ENCODE measurements at places on chromosomes 6 and 20.

DNA sequence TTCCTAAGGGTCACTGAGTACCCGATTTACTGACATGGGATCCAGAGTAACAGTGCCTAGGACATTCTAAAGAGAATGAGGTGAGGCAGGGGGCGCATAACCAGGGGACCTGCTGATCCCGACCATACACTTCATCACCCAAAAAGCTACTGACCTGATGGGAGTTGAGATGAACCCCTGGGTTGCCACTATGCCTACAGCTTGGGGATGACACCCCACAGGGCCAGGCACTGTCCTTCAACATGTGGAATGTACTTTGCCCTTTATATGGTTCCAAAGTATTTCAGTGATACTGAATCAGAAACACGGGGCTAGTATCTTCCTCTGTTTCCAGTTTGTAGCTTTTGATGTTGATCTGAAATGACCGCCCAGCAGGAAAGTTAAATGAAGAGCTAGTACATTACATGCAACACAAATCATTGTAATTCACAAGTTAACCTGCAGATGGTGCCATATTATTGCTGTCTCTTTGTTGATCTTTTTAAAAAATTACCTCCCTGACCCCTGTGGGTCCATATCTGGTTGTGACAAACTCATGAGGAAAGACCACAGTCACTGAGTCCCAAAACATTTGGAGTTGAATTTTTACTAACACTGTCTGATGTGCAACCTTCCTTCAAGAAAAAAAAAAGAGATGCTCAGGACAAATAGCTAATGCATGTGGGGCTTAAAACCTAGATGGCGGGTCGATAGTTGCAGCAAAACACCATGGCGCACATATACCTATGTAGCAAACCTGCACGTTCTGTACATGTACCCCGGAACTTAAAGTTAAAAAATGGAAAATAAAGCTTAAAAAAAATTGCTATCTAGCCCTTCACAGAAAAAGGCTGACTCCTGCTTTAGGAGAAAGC, 42.7 kb upstream of the GCNT2 start:
- peak; percentile 18 for DNase-seq

GRCh38 chr6:84061613-84062398, 28.2 kb downstream of the MRAP2 start:
- no peak for DNase-seq

DNA sequence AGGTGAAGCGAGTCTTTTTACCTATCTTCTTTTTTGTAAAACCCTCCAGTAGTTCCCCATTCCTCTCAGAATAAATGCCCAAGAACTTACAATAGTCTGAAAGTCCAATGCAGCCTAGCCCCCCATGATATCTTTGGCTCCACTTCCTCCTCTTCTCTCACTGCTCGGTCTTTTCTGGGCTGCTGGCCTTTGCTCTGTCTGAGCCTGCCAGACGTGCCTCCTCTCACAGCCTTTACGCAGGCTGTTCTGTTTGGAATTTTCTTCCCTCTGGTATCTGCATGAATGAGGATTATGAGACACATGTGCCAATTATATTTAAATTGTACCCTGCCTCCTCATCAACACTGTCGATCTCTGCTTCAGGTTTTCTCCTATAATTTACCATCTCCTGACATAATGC, 174.1 kb downstream of the EYA4 start:
- DNase-seq: no peak

GRCh38 chr6:4565301-4566250, 210.6 kb upstream of the CDYL start:
- no peak for DNase-seq

GRCh38 chr6:903761-904160, 210.8 kb upstream of the EXOC2 start:
- DNase-seq: no peak

DNA sequence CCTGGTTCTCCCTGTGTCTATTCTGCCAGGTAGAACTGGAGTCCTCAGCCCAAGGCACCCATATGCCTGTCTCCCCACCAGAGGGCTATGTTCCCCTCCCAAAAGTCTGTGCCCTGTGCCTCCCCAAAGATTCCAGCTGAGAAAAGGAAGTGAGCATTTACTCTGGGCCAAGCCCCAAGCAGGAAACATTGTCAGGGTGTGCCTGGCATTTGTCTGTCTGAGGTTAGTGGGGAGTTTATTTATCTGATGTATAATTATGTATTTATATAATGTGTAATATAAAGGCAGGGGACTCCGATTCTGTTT, 5.6 kb downstream of the GDF5 start:
- no peak for DNase-seq

- no peak for DNase-seq
These were observed 98.6 kb upstream of the RNF24 start for GRCh38 chr20:4113615-4114603.

DNA sequence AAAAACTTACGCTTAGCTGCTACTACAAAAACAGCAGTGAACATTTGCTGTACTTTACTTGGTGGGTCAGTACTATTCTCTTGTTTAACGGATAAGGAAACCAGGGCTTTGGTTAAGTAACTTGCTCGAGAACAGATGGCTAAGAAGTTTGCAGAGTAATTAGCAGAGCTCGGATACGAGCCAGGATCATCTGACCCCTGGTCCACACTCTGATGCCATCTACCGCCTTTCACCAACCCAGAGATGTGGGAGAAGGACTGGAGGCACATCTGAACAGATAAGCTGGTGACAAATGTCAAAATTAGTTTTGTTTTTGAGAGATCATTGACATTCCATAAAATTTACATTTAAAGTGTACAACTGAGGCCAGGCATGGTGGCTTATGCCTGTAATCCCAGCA, 18.9 kb upstream of the RPL7L1 start:
- DNase-seq: no peak

GRCh38 chr6:7730784-7731227, 4.9 kb downstream of the BMP6 start:
- DNase-seq: no peak

DNA sequence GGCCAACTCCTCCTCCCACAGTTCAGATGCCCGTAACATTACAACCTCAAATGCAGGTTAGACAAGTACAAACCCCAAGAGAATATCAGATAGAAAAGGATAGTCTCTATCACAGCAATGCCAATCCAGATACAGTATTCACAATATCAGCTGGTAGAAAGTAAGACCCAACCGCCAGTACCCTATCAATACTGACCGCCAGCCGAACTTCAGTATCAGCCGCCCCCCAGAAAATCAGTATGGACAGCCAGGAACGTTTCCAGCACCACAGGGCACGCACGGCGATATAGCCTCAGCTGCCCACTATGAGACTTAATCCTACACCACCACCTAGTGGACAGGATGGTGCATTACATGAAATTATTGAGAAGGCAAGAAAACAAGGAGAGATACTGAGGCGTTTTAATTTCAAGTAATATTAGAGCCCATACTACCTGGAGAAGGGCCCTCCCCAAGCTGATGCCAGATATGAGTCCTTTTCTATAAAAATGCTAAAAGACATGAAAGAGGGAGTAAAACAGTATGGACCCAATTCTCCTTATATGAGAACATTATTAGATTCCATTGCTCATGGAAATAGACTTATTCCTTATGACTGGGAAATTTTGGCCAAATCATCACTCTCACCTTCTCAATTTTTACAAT, 17.6 kb upstream of the EIF2S2 start:
- DNase-seq: peak; percentile 15

DNA sequence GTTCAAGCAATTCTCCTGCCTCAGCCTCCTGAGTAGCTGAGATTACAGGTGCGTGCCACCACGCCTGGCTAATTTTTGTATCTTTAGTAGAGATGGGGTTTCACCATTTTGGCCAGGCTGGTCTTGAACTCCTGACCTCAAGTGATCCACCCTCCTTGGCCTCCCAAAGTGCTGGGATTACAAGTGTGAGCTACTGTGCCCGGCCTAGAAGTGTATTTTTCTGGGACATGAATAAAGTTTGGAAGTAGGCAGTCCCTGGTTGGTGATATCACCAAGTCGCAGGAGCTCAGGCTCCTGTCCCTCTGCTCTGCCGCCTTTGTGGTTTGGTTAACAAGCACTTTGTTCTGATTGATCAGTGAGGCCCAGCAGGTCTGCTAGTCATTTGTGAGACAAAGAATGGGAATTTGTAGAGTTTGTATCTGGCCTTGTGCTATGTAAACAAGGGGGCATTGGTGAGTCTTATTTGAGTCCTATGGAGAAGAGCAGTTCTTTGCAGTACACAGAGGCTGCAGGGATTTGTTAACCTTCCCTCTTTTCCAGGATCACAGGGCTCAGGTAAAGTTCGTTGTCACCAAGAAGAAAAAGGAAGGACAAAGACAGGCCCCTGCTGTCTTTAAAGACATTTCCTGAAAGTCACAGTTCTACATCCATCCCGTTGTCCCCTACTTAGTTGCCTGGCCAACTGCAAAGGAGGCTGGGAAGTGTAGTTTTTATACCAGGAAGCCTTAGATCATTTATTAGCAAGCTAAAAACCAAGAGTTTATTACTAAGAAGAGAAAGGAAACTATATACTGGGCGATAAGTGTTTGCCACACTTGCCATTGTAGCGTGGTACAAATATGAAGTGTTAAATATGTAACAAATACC, 13.1 kb downstream of the MTHFD1L start:
- DNase-seq: no peak

DNA sequence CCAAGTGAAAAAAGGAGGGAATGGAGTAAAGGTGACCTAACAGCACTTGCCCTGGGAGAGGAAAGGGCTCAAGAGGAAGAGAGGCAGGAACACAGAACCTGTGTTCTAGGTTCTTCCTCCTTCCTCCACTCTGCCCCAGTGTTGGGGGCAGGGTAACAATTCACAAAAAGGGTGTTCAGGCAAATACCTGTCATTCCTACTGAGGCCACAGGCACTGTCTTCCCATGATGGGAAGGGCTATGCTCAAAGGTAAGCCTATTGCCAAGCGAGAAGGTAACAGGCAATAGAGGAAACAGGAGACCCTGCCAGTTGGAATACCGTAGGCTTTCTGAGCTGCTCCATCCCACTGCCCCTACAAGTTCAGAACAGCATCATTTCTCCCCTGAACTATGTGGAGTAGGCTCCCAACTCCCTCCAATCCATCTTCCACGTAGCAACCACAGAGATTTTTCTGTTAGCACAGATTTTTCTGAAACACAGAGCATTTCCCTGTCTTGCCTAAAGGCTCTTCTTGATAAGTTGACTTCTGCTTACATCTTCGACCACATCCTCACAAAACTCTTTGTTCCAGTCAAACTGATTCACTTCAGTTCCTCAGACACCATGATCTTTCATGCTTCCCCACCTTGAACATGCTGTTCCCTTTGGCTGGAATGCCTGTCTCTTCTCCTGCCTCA, 2.7 kb downstream of the AGPAT1 start:
- no peak for DNase-seq

DNA sequence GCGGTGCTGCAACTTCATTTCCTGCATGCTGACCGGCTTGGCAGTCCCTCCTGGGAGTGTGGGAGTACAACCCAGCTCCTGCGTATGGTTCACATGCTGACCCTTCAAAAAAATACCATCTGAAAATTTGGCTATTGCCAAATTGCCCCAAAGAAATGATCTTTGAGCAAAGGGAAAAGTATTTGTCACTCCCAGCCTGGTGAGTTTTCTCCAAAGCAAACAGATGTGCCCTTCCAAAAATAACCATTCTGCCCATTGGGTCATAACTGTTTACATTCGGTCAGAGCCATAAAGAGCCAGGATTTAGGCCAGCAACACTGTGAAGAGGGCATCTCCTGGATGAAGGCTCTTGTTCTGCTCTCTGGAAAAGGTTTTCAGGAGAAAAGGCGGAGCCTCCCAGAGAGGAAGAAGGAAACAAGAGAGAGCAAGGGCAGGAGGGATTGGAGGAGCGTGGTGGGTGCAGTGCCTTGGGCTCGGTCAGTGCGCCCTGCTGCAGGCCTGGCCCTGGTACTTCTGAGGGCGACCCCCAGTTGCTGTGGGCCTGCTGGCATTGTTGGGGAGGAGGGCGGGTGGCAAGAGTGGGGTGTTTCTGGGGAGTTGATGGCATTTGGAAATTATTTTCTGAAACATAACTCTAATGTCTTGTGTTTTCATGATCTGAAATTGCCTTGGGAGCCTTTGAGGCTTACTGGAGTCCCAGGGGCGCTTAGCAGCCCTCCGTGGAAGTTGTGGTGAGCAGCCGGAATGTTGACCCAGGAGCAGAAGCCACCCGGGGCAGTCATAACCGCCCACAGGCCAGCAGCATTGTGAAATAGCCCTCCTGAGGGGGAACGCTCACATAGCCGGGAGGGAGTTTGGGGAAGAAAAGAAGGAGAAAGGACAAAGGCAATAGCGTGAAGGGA, 248.4 kb downstream of the MYLK4 start:
- no peak for DNase-seq

GRCh38 chr6:132612449-132613108, 11.5 kb downstream of the TAAR2 start:
- no peak for DNase-seq

- DNase-seq: peak; percentile 6
These were observed 19.6 kb upstream of the FERMT1 start for GRCh38 chr20:6142348-6142993.

- DNase-seq: no peak
These were observed 22.6 kb downstream of the EDN1 start for GRCh38 chr6:12312736-12313135.

DNA sequence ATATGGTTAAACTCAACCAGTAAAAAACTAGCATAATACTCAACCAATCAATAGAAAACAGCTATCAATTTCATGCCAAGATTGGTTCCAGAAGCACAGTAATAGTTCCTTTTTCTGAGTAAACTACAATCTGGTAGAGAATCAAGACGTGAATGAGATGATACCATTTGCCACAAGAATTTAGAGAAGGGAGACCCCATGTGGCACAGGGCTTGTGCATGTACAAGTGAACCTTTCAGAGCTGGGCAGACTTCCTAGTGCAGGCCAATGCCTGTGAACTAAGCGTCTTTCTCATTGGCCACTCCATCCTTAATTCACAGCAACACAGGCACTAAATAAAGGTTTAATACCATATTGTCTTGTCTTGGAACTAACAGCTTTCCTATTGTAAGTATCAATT, 213.5 kb downstream of the RFPL4B start:
- no peak for DNase-seq

DNA sequence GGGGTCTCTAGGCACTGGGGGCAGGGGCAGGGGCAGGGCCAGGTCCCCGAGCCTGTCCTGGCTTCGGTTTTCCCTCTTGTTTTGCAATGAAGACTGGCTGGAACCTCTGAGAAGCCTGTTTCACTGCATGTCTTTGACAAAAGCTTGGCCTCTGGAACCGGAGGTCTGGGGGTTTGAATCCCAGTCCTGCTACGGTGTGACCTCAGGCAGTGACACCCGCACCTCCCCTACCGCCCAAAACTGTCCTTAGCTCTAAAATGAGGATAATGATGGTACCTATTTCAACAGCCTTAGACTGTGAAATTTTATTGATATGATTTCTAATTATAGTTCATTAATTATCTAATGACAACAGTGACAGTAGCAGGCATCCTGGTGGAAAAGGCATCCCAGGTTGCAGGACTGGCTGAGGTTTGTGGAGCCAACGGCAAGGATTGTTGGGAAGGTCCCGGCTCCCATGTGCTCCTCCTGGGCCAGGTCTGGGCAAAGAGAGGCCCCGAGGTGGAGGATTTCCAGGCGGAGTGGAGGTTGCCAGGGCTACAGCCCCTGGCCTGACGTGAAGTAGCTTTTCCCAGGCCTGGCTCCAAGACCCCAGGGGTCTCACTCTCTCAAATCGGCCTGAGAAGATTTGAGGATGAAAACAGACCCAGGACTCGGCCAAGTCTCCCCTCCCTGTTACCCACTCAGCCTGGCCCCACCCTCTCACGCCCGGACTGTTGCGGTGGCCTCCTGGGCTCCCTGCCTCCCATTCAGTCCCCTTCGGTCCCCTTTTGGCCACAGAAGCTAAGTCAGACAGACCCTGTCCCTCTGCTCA, 57.9 kb downstream of the SNAI1 start:
- no peak for DNase-seq
